ENCODE measurements at places on chromosomes 16 and 17.

- peak; percentile 41 for DNase-seq
Measured at GRCh38 chr16:1707193-1707790, 1.3 kb downstream of the MAPK8IP3 start.

DNA sequence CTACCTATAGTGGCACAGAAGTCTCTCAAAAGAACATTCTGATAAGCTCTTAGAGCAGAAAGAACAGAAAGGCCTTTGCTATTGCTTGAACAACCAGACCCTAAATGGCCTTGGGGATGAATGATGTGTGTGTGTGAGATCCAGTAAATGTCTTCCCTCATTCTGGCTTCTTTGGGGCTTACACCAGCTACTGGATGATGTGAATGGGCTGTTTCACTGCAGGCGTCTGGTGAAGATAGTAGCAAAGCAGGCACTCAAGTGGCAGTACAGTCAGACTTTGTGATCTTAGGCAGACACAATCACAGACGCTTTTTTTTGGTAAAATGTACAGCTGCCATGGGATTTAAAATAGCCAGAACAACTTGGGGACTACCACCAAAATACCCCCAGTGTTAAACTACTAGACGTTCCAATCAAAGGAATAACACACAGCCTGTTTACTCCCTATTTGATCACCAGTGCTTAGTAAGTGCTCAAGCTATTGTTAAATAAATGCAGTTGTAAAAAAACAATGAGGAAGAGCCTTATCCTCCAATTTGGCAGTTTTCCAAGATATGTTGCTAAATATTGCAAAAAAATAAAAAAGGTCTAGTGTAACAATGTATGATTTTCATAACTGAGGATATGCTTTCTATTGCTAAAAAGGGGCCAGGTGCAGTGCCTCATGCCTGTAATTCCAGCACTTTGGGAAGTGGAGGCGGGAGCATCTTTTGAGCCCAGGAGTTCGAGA is 17.9 kb downstream of the NDUFAB1 start:
- DNase-seq: no peak

DNA sequence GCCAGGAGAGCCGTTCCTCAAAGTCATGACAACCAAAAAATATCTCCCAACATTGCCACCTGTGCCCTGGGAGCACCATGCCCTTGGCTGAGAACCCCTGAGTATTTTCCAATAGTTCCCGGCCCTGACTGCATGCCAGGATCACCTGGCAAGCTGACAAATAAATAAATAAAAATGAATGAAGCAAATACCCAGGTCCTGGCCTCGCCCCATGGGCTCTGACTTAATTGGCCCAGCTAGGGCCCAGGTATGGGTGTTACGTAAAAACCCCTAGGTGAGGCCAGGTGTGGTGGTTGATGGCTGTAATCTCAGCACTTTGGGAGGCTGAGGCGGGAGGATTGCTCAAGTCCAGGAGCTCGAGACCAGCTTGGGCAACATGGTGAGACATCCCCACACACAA is 2.7 kb upstream of the C16orf74 start:
- no peak for DNase-seq

DNA sequence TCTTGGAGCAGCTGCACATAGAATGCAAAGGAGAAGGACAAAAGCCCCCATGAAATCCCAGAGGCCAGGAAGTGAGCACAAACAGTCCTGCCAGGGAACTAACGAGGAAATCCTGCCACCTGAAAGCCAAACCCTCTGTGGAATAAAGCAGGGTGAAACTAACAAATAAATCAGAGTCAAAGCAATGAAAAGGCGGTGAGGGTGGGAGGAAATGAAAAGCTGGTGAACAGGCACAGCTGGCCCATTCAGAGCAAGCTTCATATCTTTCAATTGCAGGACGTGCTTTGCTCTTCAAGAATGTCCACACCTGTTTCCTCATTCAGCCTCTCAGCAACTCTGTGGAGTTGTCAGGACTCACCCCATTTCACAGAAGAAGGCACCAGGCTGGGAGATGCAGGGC is 108.1 kb downstream of the ABCC12 start:
- DNase-seq: no peak

- DNase-seq: no peak
Measured at GRCh38 chr17:8788998-8789397, 10.2 kb downstream of the MFSD6L start.

- no peak for DNase-seq
Measured at GRCh38 chr17:8131844-8132441, 8.0 kb upstream of the HES7 start.

DNA sequence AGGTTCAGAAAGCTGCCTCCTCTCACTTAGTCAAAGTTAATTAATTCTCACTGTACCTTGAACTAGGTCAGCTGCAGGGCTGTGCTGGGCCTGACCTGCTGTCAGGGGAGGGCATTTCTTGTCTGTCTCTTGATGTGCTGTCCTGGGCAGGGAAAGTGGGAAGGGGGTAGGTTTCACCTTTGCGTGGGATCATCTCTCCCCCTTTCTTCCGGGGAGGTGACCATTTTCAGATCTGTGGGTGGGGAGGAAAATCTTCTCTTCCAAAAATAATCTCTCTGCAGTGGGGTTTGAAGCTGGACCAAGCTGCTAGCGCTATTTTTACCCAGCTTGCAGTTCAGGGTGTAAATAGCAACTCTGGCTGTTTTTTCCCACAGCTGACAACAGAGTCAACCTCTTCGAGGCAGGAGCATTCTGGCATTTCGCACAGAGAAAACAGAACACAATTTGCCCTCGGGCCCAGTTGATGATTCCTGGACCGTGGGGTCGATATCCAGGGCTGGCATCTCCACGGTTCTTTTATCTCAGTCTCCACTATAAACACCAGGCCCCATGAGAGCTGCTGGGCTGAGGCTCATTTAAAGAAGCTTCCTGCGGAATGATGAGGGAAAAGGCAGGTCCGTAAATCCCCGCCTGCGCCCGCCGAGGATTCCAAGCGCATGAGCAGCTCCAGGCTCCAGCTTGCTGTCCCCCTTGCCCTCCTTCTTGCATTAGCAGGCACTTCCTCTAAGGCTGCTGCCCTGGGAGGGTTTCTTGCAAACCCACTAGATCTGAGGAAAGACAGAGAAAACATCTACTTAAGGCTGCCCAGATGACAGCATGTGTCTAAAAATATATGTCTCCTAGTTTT is 93.9 kb downstream of the YPEL2 start:
- DNase-seq: no peak

- DNase-seq: peak; percentile 64
Measured at GRCh38 chr17:75764711-75765421, at the start of gene GALK1. Gene GALK1 (minus strand): TSS chr17:75765192. CDS start chr17:75765136, 56 bp downstream.

- no peak for DNase-seq
Measured at GRCh38 chr17:46916211-46916610, 6.7 kb upstream of the GOSR2 start.

DNA sequence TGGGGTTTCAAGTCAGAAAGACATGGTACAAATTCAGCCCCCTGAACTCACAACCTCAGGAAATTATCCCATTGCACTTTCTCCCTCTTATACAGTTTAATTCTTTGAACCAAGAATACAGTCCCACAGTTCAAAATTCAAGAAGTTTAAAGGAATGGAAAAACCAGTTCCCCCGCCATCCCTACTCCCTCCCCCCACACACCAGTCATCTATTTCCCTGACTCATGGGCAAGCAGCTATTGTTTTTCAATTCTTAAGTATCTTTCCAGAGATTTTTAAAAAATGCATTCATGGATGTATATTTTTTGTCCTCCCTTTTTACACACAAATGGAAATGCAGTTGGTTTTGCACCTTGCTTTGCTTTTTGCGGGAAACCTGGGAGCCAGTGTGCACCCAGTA is 7.3 kb downstream of the SYCE1L start:
- no peak for DNase-seq

DNA sequence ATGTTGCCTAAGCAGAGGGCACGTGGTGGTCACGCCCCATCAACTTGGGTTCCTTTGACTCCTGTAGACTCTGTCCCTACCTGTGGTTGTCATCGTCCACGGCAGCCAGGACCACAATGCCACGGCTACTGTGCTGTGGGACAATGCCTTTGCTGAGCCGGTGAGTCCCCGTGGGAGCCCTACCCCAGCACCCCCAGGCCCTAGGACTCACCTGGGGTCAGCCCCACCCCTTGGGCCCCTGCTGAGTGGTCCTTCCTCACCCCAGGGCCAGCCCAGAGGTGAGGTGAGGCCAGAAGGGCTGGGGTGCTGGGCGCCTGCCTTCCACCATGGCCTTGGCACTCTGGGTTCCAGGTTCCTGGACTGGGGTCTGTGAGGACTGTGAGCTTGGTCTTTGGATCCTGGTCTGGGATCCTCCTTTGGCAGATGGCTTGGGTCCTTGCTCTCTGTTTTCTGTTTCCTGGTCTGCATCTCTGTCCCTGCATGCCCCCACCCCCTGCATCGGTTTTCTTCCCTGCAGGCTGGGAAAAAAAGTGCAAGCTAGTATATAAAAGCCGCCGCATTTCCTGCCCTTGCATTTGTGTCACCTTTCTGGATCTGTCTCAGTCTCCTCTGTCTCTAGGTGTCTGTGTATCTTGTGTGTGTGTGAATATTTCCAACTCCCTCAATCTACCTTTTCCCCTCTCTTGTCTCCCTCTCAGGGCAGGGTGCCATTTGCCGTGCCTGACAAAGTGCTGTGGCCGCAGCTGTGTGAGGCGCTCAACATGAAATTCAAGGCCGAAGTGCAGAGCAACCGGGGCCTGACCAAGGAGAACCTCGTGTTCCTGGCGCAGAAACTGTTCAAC is 17.5 kb downstream of the STAT5A start:
- no peak for DNase-seq

DNA sequence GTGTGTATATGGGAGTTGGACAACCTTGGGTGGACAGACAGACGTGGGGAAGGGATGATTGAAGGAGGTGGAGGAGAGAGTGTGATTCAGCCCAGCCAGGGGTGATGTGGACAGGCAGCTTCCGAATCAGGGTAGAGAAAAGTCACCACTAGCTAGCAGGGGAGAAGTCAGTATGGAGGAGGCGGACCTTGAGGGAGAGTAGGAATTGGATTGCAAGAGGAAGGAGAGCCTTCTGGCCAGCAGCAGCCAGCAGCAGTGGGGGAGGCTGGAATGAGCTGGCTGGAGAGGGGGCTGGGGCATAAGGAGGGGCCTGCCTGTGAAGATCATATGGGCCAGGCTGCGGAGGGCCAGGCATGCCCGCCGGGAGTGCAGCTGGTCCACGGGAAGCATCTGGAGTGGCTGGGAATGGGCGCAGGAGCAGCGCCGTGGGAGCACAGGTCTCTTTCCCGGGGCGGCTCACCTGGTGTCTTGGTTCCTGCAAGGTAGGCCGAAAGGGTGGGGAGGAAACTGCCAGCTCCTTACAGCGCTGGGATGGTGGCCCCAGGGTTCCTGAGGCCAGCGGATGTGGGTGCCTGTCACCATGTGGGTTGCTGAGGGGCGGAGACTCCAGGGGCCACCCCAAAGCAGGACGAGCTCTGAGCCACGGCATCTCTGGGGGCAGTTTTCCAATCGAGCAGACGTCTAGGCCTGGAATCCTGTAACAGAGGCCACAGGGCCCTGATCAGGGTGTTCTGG is 235.3 kb downstream of the SEC14L1 start:
- DNase-seq: no peak

- no peak for DNase-seq
Measured at GRCh38 chr17:39738983-39739884, 1.5 kb downstream of the GRB7 start.

DNA sequence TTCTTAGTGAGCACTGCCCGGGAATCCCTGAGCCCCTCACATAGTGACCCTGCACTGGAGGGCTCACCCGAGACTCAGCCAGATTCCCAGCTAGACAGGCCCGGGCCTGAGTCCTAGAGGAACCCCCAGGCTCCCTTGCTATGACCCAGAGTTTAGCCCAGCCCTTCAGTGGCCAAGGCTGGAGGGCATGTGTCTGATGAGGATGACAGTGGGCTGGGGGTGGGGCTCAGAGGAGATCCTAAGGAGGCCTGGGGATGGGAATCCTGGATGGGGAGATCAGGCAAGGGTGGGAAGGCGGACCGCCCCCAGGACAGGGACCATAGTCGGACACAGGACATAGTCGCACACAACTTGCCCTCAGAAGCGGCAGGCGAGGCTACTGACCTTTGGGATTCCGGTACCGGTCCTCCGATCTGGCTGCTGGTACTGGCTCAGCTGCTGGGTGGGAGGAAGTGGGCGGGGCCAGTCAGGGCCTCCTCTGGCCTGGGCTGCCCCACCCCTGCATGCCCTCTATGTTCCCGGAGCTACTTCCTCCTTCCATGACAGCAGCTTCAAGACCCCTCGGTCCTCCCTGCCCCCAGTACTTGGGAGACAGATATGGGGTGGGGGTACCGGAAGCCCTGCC is 1.1 kb downstream of the CD79B start:
- DNase-seq: no peak

DNA sequence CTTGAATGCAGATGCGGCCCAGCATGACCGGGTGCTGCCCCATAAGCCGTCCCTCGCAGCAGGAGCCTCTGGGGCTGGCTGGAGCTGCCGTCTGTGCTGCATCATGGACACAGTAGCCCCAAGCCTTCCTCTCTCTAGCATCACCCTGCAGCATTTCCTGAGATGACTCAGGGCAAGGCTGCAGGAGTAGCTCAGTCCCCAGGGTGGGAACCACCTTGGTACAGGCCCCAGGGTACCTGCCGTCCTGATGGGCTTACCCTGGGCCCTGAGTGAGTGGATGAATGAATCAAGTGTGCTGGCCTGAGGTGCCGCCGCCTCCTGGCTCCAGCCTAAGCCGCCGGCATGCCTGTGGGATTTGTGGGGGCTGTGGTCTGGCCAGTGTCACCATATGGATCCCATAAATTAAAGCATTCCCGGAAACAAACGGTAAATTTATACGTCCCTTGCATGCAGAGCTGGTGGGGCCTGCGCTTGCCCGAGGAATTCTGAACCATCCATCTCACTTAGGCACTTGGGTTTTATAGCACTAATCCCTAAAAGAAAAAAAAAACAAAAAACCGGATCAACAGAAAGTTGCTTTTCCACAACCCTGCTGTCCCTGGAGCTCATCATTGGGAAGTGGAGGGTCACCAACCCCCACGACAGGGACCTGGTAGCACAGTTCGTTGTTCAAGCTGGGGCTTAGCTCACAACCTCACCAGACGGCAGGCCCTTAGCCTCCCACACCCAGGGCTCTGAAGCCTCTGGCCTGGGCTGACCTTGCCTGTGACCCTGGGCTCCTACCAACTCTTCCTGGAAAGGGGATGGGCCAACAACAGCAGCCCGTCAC is 242.6 kb upstream of the CIBAR2 start:
- DNase-seq: no peak

GRCh38 chr16:10577305-10578202 is 2.8 kb downstream of the EMP2 start:
- DNase-seq: no peak

DNA sequence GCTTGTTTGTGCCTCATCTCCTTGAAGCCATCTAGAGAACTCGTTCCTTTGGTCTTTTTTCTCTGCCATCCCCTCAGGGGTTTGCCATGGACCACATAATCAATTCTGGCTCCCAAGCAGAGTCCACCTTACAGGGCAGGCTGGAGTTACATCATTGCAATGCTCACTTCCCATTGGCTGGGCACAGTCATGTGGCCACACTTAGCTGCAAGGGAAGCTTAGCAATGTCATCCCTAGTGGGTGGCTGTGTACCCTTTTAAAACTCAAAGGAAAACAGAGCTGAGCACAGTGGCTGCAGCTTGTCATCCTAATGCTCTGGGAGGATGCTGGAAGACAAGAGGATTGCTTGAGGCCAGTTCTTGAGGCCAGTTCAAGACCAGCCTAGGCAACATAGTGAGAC is 41.9 kb upstream of the POLR3E start:
- DNase-seq: no peak

- no peak for DNase-seq
Measured at GRCh38 chr16:29182501-29182900, 197.6 kb downstream of the LAT start.

Data from putamen (tissue), 1 donor.